IPS DF 19.7 (cell line): ENCODE measurements at places on chromosomes 4 and X.

- DNase-seq: no peak
Observed at GRCh38 chrX:119763181-119763580, 4.8 kb downstream of the SOWAHD start.

DNA sequence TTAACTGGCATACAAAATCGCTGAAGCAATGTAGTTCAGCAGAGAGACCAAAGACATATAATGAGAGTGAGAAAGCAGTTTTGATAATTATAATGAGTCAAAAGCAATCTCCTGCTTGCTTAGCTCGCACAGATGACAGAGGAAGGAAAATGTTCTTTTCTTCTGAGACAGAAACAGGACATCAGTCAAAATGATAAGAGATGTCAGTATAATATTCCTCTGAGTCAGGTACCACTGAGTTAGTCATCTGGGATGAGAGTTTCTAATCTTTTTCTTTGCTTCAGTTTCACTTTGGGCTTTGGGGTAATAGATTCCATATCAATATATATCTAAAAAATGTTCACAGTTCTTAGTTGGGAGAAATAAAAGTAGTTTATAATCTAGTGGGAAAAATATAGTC, 387.2 kb downstream of the PCDH7 start:
- DNase-seq: no peak

DNA sequence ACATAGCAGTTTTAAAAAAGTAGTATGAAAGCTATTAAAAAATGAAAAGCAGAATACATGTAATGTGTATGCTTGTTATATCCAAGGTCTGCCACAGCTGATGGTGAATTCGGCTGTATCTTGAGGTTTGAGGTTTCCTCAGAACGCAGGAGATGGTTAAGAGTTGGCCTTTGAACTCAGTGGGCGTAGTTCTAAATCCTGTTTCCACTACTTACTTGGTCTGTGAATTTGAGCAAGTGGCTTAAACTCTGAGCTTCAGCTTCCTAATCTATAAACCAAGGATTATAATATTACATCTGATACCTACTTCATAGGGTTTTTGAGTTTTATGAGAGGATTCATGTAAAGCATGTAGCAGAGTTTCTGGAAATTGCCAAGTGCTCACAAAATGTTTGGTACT, 125.2 kb downstream of the STIM2 start:
- no peak for DNase-seq

DNA sequence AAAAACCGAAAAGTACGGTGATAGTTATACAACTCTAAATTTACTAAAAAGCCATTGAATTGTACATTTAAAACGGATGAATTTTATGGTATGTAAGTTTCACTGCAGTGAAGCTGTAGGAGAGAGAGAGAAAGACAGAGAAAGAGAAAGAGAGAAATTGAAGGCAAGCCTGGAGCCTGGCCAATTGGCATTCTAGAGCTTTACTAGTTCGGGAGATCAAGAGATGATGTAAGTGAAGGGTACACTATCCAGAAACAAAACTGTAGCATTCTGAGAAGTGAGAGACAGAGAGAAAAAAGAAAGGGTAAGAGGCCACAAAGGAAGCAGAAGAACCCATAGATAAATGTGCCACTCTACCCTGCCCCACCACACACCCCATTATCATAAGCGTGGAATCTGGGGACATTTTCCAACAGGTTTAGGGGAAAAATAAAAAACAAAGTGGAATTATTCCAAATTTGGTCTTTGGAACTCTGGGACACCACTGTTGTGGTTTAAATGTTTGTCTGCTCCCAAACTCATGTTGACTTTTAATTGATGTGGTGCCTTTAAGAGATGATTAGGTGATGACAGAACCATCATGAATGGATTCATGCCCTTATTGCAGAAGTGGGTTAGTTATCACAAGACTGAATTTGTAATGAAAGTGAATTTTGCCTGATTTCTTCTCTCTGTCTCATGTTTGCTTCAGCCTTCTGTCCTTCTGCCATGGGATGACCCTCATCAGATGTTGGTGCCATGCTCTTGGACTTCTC, 123.0 kb upstream of the PLS3 start:
- DNase-seq: no peak

GRCh38 chr4:98802770-98803198, 126.1 kb downstream of the EIF4E start:
- no peak for DNase-seq

- DNase-seq: no peak
Observed at GRCh38 chr4:102431608-102431961, 69.6 kb upstream of the NFKB1 start.
